NB4 (cell line): ENCODE measurements at places on chromosomes 1 and 21.

- no peak for DNase-seq
These were observed 61.5 kb downstream of the PEX14 start for GRCh38 chr1:10536133-10536770.

- DNase-seq, result peak; percentile 34
These were observed 24.8 kb downstream of the TNFRSF8 start for GRCh38 chr1:12087797-12088314.

DNA sequence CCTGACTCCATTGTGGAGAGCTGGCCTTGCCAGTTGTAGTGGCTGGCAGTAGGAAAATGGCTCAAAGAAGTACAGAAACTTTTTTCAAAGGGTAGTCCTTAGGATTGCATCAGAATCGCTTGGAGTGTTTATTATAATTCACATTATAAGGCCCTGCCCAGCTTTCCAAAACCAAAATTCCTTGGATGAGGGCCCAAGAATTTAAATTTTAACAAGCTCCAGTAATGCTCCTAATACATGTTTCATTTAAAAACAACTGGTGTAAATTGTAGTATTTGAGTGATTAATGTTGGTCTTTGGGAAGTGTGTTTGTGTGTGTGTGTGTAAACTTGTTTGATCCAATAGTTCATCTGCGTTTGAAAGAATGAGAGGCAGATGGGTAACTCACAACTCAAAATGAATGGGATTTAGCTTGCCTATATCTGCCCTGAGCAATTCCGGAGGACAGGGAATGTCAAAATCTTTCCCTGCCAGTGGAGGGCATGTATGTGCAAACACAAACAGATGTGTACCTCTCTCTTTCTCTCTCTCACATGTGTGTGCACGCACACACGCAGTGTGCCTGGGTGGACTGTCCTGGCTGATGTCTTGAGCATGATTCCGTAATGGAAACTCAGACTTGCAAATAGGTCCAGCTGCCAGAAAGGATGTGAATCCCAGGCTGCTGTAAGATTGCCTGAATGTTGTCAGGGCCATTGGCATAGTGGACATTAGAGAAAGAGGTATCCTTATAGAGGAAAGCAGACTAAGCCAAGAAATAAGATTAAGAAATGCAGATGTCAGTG is 293.1 kb downstream of the LMX1A start:
- no peak for DNase-seq

GRCh38 chr1:224392411-224393249 is 36.0 kb downstream of the CNIH4 start:
- no peak for DNase-seq

DNA sequence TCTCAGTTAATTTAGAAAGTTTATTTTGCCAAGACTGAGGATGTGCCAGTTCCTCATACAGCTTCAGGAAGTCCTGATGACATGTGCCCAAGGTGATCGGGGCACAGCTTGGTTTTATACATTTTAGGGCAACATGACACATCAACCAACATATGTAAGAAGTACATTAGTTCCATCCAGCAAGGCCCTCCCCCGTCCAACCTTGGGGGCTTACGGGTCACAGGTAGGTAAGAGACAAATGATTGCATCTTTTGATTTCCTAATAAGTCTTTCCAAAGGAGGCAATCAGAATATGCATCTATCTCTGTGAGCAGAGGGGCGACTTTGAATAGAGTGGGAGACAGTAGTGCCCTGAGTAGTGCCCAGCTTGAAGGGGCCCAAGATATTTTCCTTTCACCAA is 19.6 kb upstream of the HAO2 start:
- no peak for DNase-seq

GRCh38 chr1:10651389-10651766 is 145.1 kb downstream of the CASZ1 start:
- DNase-seq, result no peak

DNA sequence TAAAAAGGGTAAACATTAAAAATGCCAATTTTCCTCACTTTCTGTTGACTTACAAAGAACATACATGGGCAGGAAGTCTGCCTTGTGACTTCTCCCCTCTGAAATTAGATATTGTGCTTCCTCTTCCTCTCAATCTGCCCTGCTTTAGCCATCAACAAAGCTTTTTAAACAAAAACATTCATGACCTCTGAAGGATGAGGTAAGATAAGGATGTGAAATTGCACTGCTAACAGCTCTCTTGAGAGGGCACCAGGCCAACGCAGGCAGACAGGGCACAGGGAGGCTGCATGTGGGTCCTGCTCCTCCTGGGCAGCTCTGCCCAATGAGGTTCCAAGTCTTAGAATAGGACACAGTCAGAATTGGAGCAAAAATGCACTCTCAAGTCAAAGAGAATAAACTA is 62.1 kb downstream of the DEGS1 start:
- DNase-seq, result peak; percentile 41

GRCh38 chr21:33688353-33688752 is 46.1 kb downstream of the ITSN1 start:
- no peak for DNase-seq

GRCh38 chr1:17381161-17381560 is 9.2 kb downstream of the PADI6 start:
- no peak for DNase-seq

DNA sequence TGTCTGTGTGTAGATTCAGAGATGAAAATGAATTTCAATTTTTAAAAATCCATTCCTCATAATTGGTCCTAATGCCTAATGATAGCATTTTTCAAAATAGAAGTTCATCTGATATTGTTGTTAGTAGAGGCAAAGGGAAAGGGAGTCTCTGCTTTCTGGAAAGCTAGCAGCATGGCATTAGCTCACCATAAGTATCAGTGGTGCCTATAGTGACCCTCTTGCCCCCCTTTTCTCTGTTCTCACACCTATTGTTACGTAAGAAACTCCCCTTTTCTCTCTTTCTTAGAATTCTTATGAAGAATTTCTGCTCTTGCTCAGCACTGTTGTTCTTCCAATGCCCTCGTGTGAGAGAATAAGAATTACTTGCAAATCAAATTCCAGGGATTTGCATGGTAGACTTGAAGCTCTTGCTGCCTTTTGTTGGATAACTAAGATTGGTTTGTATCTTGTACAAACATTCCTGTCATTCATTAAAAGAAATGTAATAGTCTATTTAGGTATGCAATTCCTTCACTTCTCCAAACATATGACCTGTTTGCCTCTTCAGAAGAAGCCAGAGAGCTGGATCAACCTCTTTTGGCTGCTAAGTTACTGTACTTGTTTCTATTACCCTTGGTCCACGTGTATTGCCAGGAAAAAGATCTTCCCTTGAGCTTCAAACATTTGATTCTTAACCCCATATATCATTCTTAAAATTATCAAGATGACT is 69.2 kb upstream of the MAGI3 start:
- no peak for DNase-seq

DNA sequence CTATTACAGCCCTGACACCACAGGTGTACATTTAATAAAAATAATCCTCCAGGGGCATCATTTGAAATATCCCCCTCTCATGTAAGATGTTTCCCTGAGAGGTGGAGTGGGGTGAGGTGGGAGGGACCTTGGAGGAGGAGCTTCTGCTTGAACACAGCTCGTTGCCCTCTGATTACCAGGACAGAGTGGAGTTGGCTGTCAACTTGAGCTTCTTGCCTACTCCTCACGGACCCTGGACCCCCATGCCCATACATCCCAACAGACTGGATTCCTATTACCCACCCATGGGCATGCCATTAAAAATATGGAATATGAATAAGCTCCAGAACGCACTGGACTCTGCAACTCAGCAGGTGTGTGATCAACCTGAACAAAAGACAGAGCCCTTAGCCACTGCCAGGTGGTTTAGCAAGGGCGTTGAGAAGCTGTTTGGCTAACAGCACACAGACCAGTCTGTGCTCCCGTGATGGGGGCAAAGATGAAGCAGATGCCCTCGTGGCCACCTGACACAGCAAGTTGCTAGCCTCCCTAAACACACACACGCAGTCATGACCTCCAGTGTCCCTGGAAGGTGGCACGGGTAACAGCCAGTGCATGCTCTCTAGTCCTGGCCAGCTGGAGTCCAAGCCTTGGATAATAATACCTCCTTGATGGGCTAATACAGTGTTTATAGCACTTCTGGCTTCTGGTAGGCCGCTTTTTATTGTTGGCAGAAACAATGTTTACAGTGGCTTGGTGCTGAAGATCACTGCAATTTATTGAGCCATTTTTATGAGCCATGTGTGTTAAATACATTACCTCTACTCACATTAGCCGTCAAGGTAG is 155.0 kb downstream of the TOMM20 start:
- DNase-seq, result peak; percentile 49

- no peak for DNase-seq
These were observed 29.0 kb upstream of the ABCG1 start for GRCh38 chr21:42189860-42190485.

GRCh38 chr1:22163564-22163963 is 20.7 kb upstream of the WNT4 start:
- no peak for DNase-seq

DNA sequence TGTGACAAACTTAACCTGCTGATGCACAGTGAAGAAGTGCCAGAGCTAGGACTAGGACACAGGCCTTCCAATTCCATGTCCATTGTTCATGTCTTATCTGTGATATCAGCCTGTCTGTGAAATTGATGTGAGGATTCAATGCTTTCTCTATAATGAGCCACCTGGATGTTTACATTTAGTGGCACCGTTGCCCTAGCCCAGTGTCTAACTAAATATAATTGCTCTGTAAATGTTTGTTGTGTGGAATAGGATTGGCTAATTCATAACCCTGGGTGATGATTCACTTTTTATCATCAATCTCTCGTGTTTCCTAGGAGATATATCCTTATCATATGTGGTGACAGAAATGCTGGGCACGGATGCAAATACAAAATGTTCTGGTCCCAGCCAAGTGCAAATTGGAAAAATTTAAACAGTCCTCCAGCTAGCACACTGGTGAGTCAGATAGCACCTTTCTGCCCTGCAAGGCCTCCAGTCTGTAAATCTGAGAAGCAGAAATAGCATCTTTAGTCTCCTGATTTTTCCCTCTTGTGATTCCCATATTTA is 46.9 kb upstream of the GNG12 start:
- DNase-seq, result no peak

- DNase-seq, result no peak
These were observed 19.5 kb downstream of the NUAK2 start for GRCh38 chr1:205301842-205302588.

DNA sequence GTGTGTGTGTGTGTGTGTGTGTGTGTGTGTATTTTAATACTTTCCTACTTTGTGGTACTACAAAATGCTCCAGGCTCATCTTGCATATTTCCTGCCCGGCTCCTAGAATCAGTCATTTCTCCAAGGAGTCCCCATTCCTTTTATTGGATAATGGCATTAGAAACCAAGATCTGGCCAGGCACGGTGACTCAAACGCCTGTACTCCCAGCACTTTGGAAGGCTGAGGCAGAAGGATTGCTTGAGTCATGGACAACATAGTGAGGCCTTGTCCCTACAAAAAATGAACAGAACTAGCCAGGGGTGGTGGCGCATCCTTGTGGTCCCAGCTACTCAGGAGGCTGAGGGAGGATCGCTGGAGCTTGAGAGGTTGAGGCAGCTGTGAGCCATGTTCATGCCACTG is 20.3 kb downstream of the EPB41 start:
- DNase-seq, result no peak

DNA sequence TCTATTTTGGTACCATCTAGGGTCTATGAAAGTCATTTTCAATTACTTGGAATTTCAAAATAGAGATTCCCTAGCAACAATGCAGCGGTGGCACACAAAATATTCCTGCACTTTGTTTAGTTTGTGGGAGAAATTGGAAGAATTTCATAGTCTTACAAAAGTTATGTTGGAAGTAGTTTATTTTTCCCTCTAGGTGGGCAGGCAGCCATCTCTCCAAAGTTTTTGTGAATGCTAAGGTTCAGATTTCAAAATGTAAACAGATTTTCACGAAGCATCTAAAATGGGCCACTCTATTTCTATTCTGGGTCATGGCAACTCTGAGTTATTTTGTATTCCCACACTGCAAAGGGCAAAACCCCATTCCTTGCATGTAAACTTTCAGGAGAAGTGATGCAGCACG is 8.0 kb downstream of the SMCP start:
- no peak for DNase-seq

DNA sequence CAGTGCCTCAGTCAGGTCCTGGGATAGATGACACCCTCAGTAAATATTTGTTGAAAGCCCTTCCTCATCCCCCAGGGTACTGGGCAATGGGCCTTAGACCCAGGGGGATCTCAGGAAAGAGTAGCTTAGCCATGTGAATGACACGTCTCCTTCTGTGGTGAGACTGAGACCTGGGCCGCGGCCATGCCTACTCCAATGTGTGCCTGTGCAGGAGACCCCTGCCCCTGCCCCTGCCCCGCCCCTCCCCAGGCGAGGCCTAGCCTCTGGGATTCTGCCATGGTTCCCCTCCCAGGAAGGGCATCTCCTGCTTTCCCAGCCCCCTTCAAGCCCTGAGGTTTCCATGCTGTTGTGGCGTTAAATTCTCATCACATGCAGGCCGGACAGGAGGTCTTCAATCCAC is 7.1 kb downstream of the MYOM3 start:
- DNase-seq, result no peak

- DNase-seq, result no peak
These were observed 279.5 kb upstream of the NR5A2 start for GRCh38 chr1:199747984-199748383.

DNA sequence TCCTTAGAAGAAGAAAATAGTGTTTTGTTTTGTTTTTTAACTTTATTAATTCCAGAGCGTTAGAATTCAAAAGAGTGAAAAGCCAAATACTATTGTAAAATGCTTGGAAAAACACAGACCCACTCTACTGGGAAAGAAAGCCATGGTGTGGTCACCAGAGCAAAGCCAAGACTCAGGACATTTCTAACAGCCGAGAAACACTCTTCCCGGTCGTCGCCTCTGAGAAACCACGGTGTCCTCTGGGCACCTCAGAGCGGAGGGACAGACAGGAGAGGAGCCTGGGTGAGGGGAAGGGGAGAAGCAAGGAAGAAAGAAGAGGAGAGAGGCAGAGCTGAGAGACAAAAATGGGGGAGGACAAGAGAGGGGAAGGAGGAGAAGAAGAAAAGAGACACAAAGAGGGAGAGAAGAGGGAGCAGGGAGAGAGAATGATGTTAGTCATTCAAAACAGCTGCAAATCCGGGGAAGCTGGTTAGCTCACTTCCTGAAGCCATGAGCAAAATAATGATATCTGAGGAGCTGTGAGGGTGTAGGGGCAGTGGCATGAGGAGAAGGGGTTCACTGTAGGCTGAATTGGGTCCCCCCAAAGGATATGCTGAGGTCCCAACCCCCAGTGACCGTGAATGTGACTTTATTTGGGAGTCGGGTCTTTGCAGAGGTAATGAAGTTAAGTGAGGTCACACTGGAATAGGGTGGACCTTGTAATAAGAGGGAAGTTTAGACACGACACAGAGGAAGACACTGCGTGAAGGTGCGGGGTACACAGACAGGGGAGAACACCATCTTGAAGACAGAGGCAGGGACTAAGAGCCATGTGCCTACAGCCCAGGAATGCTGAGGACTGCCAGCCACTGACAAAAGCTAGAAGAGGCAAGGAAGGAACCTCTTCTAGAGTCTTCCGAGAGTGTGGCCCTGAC is 58.2 kb upstream of the DMRTB1 start:
- no peak for DNase-seq

- no peak for DNase-seq
These were observed 27.4 kb downstream of the RSPH1 start for GRCh38 chr21:42468491-42469131.

GRCh38 chr1:202063093-202063492 is 52.7 kb downstream of the ELF3 start:
- DNase-seq, result no peak

GRCh38 chr1:96865731-96866685 is 144.4 kb downstream of the PTBP2 start:
- no peak for DNase-seq

- DNase-seq, result no peak
These were observed 19.2 kb upstream of the PKP1 start for GRCh38 chr1:201264072-201264471.
